H9 (cell line): ENCODE measurements at places on chromosomes 16 and 17.

GRCh38 chr17:6408276-6408675 is 26.6 kb downstream of the AIPL1 start:
- DNase-seq, result no peak

DNA sequence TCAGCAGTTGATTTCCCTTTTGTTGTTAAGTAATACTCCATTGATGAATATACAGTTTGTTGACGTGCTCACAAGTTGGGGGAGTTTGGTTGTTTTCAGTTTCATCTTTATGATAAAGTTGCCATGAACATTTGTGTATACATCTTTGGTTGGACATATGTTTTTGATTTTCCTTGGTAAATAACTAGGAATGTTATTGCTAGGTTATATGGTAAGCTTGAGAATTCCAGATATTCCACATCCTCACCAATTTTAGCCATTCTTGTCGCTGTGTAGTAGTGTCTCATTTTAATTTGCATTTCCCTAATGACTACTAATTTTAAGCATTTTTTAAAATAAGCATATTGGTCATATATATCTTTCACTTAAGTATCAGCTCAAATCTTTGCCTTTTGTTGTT is 55.0 kb upstream of the RASL10B start:
- DNase-seq, result no peak

DNA sequence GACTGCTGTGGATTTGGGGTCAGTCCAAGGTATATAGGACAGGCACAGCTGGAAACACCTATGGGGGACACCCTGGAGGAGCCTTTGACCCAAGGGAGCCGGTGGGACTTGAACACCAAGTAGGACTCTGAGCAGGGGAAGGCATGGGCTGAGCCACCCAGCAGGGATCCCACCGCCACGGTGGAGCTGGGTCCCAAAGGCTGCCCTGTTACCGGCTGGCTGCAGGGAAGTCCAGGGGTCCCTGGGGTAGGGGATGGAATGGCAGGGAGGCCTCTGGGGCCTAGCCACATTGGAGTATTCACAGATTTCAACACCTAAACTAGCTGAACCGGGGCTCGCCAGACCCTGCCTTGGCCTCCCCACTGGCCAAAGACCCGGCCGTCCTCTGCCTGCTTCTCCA is 39.7 kb upstream of the CREBBP start:
- DNase-seq, result no peak

DNA sequence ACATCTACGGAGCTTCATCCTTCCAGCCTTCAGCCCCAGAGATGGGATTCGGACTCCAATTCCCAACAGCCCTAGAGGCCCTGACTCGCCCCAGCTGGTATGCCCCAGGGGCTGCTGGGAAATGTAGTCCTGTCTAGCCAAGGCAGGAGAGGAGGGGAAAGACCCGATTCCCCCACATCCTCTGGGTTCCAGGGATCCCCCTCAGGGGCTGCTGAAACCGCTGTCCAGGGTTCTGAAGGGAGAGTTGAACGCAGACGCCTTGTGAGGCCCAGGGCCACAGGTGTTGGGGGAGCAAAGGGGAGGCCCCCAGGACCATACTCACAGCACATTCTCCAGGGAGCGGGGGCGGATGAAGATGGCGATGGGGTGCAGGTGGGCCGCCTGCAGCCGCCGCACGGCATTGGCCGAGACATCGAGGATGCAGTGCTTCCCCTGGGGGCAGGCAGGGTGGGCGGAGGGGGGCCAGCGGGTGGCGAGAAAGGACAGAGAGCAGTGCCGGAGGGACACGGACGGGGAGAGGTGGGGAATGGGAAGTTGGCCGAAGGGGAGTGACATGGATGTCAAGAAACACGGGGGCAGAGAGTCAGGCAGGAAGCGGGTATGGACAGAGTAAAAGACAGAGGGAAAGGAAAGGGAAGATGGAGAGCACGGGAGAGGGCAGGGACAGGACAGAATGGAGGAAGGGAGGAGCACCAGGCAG is 12.6 kb upstream of the ASGR1 start:
- DNase-seq, result peak; percentile 94

DNA sequence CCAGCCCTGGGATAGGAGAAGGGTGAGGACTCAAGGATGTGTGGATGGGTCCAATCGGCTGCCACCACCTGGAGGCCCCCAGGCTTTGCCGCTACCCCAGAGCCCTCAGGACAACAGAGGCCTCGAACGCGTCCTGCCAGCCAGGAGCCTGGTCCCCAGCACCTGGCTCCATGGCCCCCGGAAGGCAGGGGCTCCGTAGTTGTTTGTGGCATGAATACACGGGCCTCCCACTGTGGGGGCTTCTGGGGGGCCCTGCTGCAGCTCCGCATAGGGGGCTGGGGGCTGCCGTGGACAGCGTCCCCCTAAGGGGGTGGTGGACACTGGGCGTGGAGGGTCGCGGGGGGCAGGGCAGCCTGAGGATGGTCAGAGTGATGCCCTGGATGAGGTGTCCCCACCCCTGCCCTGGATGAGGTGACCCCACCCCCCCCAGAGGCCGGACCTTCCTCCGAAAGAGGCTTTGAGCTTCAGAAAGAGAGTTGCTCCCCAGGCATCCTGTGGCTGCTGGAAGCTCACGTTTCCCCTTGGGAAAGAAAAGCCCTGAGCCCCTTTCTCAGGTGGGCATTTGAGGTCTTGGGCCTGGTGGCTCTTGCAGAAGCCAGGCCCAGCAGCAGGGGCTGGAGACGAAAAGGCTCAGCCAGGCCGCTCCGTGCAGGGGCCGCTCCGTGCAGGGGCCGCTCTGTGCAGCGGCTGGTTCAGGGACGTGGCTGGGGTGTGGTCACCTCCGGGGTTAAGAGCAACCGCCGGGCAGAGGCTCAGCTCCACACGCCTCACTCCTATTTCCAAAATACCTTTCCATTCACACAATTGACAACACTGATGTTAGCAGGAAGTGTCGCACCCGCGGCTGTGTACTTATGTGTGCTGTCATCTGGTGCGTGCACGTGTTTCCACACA is 40.3 kb upstream of the GNG13 start:
- no peak for DNase-seq

DNA sequence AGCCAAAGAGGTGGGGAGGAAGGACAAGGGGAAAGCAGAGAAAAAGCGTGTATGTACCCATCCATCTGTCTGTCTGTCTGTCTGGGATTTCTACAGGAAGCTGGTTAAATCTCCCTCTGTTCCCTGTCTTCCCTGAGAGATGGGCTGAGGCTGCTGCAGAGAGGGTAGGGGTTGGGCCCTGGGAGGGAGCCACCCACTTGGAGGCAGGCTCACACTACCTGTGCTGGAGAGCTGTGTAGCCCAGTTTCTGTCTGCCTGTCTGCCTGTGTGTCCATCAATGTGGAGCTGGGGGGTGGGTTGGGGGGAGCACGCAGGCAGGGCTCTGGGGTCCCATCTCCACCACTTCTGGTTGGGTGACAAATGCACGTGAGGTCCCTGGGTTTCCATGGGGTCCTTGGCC is 18.6 kb upstream of the C17orf113 start:
- no peak for DNase-seq

DNA sequence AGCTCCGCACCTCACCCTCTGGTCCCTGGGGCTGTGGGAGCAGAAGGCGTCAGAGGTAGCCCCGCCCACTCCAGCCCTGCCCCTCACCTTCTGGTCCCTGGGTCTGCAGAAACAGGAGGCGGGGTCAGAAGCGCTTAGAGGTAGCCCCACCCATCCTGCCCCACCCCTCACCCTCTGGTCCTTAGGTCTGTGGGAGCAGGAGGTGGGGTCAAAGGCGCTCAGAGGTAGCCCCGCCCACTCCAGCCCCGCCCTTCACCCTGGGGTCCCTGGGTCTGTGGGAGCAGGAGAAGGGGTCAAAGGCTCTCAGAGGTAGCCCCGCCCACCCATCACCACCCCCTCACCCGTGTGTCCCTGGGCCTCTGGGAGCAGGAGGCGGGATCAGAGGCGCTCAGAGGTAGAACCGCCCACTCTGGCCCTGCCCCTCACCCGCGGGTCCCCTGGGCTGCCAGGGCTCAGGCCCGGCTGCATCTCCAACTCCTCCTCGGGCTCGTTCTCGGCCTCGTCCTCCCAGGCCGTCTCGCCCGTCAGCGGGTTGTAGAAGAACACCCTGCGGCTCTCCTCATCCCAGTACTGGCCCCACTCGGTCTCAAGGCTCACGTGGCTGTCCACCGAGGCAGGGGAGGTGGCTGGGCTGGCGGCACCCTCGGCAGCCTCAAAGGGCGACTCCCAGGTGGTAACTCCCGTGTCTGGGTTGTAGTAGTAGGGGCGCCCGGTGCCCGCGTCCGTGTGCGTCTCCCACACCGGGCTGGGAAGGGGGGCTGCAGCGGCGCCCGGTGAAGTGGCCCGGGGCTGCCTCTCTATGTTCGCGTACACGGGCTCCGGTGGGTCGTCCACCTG is 27.2 kb downstream of the ARHGAP27 start:
- DNase-seq, result peak; percentile 100

GRCh38 chr17:68127914-68128313 is 92.4 kb downstream of the KPNA2 start:
- DNase-seq, result no peak

DNA sequence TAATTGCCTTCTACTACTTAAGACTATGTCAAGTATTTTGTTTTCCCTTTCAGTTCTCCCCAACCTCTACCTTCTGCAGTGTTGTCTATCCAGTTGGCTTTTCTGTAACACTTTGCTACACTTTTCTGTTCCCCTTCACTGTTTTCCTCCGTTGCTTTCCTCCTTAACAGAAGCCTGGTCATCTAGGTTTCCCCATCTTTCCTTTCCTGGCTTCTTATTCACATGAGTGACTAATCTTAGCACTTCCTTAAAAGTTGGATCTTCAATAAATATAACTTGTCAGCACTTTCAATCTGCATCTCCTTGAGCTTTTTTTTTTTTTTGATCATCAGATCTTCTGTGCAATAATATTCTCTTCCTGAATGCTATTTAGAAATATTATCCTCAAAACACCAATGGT is 2.8 kb upstream of the SLFN11 start:
- no peak for DNase-seq

DNA sequence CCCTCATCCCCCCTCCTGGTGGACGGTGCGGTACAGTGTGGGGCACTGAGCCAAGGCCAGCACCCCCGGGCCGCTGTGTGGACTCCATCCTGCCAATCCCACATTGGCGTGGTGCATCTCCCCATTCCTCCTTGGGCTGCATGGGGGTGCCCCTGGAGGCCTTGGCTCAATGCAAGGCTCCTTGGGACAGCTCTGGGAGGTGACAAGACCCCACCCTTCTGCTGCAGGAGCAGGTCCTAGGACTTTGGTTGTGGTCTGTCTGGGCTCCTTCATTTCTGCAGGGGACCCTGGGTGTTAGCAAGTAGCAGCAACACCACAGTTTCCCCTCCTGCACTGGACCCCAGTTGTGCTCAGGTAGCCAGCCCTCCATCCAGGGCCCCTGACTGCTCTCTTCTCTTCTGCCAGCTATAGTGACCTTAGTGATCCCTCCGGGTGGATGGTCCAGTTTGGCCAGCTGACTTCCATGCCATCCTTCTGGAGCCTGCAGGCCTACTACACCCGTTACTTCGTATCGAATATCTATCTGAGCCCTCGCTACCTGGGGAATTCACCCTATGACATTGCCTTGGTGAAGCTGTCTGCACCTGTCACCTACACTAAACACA is 1.3 kb downstream of the PRSS21 start:
- DNase-seq, result no peak

DNA sequence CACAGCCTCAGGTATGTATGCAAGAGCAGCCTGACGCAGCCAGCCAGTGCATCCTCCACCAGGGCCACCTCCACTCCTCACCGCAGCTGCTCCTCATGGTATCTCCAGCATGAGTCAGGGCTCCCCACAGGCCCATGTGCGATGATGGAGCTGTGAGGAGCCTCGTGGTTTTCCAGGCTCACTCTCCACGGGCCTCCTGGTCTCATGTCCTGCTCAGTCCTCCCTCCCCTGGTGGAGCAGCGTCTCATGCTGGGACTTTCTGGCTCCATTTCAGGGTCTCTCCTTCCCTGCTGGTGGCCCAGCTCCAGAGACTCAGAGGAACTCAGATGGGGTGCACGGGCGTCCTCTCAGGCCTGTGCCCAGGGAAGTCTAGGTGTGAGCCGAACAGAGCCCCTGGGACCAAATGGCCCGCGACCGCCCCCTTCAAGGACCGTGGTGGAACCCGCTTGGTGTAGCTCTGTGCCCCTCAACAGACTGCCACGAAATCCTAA is 70.4 kb downstream of the METRNL start:
- peak; percentile 25 for DNase-seq
